Activated CD8-positive, alpha-beta memory T cell treated with anti-CD3 and anti-CD28 coated beads, Interleukin-2, amount 10 ng/mL, durations not matched to agents 7 days and 5 days (primary cell): ENCODE measurements at places on chromosomes 3 and 15. TPM values are rescaled to one million over a fixed set of nuclear protein-coding genes. Genes with fewer than 3 reads are reported as not detected.

The KBTBD13 gene
- not detected for total RNA-seq

The OSBPL10 gene
- 2.3 TPM for total RNA-seq

DNA sequence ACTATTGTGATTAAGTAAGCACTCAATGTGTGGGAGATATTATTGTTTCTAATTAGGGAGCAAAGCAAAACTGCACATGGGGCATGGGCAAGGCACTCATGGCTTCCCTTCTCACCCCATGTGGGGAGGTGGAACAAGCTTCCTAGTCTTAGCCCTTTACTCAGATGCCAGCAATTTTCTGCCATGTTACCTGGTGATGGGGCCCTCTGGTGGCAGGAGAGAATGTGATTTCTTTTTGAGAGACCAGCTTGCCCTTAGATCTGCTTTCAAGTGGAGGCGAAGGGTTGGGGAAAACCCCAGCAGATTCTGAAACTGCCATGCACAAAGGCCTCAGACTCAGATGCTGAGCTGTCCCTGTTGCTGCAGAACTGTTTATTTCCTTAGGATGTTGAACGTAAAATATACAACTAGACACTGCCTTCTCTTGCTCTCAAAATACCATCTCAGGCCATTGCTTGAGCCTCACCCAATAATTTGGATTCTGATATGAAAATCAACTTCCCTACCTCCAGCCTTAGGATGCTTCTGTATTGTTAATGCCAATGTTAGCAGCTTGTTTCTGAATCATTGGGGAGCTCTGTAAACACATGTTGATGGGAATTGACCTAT is 130.2 kb upstream of the TPRG1 start:
- peak; percentile 86 for DNase-seq

GRCh38 chr3:144586382-144586781 is 614.8 kb downstream of the DIPK2A start:
- no peak for DNase-seq

DNA sequence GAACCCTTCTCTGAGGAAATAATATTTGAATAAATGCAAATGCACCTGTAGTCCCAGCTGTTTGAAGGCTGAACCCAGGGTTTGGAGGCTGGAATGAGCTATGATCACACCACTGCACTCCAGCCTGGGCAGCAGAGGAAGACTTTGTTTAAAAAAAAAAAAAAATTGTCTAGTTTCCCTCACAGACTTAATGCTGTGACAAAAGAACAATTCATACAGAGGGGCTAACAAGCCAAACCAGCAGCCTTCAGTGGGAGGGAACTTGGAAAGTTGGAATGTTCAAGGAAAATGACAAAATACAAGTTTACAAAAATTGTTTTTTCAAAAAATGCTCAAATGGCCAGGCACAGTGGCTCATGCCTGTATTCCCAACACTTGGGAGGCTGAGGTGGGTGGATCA is 228.0 kb upstream of the CGNL1 start:
- DNase-seq, result no peak

GRCh38 chr3:37324850-37325321 is 150.5 kb upstream of the LRRFIP2 start:
- no peak for DNase-seq

- DNase-seq, result peak; percentile 47
These were observed 22.4 kb downstream of the LYZL4 start for GRCh38 chr3:42387802-42388651.

DNA sequence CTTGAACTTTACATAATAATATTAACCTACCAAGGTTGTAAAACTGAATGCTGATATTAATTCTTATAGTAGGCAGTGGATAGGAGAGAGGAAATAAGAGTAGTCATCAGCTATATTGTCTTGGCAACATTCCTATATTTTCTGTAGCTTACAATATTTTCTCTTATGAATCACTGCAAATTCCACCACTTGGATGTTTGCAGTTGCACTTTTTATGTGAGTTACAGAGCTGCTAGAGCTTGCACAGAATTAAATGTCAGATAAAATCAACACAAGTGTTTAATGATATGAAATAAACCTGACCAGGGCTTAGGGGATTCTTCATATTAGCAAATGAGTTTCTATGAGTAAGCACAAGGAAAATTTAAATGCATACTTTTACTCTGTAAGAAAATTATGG is 1710.1 kb downstream of the SI start:
- DNase-seq, result no peak
